Activated CD4-positive, alpha-beta T cell treated with anti-CD3 and anti-CD28 coated beads, Interleukin-2, amount 50 U/mL, for 24 hours (primary cell): ENCODE measurements at places on chromosomes 5 and 9.

DNA sequence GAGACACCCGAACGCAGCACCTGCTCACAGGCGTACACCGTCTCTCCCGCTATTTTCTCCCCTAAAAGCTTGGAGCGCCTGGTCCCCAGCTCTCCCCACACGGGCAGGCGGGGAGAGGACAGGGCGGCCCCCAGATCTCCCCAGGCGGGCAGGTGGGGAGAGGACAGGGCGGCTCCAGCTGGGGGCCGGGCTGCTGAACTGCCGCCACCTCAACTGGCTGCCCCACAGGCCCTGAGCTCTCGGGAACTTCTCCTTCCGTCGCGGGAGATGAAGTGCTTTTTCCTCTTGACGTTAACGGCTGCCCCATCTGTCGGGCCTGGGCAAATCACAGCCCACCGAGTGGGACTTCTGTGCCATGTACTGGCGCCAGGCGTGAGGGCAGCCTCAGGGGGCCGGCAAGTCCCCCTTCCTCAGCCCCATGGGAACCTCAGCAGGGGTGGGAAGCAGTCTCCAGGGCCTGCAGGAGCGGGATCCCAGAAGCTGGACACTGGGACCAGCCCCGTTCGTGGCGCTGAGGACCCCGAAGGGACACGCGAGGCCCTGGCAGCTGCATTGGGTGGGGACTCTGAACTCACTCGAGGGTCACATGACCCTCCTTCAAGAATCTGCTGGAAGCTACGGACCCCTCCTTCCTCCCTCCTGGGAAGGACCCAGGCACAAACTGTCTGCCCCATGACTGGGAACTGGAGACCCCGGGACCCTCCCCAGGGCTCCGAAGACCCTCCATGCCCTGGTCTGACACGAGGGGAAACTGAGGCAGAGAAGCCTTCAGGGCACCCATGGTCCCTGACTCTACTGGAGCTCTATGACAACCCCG is 5.7 kb upstream of the EGFL7 start:
- no peak for DNase-seq

DNA sequence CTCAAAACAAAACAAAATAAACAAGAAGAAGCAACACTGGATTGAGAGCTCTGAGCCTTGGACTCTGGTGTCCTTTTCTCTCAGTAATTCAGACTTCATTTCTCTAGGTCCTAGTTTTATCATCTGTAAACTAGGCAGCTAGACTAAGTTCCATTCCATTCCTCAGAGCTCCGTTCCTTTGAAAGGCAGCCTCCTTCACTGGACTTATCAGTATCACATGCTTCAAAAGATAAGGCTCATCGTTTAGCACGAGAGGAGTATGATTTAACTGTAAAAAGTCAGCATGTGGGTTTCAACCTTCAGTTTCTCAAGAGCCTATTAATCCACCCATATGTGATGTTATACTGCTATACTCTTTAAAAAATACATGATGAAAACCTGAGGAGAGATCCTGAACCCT is 1.6 kb downstream of the ATP10B start:
- DNase-seq: no peak

DNA sequence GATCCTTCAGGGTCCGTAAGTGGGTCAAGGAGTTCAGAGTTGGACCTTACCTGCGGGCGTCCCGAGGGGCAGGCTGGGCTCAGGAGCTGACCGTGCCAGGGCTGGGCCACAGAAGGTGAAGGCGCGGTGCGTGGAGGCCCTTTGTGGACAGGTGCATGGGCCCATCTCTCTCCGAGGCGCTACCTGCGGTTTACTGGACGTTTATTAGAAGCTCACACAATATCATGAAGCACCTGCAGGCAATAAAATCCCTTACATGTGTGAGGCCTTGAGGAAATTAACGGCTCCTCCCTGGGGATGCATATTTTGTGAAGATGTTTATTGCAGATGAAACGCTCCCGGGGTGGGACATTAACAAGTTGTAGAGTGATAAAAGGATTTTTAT is 79.8 kb upstream of the LMX1B start:
- no peak for DNase-seq

- DNase-seq: no peak
Observed at GRCh38 chr5:93401634-93402213, 179.3 kb downstream of the NR2F1-AS1 start.

- DNase-seq: no peak
Observed at GRCh38 chr9:126299706-126300276, 26.8 kb upstream of the MVB12B start.

DNA sequence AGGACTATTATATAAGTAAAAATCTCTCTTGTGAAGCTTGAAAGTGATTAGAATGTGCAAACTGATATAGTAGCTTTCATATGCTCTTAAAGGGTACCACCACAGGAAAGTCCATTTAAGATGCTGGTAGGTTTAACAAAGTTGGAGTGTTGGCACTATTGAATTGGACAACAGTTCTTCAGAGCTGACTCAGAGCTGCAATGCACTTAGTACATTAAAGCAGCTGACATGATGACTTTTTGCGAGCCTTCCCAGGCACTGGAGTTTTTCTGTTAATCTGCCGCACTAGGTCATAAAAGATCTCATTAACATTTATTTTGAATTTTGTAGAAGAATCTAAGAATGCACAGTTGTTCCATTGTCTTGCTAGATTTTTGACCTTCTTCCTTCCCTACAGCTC is 243.8 kb downstream of the ADAMTSL1 start:
- no peak for DNase-seq

GRCh38 chr5:32664523-32664922 is 46.6 kb upstream of the NPR3 start:
- no peak for DNase-seq

- no peak for DNase-seq
Observed at GRCh38 chr9:116860509-116861120, 173.5 kb downstream of the TRIM32 start.

DNA sequence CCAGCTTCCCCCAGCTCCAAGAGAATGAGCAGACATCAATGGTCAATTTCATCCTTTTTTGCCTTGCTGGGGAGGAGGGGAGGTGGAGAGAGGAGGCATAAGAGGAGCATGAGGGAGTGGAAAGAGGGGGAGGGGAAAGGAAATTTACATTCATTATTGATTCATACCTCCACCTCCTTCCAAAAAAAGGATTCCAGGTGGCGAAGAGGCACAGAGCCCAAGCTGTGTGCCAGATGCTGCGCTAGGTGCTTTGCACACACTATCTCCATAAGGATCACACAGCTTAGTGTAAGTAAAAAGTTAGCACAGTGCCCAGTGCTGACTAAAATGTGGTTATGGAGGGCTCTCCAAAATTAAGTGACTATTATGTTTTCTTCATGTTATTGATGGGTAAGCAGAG is 11.0 kb downstream of the ASTN2 start:
- no peak for DNase-seq

GRCh38 chr5:148418511-148418910 is 34.8 kb downstream of the FBXO38 start:
- DNase-seq: no peak

DNA sequence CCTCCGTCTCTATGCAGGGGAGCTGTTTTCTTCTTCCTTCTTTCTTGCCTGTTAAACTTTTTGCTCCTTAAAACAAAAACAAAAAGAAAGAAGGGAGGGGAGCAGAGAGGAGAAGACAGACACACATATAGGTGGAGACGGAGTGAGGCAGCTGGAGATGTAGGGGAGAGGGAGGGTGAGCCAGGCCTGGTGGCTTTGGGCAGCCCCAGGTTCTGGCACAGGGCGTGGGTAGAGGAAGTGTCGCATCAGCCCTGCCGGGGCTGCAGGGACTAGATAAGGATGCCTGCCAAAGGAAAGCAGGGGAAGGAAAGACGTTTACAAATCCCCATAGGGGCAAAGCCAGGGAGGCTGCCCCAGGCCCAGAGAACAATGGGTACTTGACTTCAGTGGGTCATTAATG is 38.7 kb upstream of the PTGS1 start:
- DNase-seq: no peak

DNA sequence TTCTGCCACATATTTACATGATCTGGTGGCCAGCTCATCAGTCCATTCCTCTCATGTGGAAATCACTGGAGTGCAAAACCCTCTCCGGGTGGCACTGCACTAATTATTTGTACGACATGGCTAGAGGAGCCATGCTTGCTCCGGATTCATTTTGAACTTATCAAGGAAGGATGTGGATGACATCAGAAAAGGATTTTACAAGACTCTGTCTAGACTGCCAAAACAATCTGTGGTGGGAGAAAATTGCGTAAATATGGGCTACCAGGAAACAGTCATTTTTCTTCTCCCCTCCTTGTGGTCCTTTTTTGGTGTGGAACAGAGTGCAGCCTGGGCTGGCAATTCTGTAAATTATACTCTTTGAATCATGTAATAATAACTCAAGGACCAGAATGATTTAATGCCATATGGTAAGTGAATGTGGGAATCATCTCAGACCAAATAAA is 123.4 kb upstream of the IFNE start:
- DNase-seq: no peak

DNA sequence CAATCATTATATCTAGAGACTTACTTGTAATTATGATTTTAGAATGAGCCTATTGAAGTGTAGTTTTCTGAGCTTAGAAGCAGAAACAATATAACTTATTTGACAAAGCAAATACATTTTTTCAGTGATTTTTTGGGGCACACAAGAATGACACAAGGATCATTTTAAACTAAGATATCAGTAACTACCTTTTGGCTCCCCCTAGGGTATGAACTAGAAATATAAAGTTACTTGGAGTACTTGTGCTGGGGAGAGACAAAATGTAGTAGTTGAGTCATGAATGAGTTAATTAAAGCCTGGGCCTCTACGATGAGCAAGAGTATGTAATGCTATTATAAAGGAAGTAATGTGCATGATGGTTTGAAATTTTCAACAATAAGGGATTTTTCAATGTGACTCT is 1244.1 kb upstream of the ACO1 start:
- no peak for DNase-seq

GRCh38 chr5:134769206-134769605 is 10.6 kb downstream of the DDX46 start:
- no peak for DNase-seq

DNA sequence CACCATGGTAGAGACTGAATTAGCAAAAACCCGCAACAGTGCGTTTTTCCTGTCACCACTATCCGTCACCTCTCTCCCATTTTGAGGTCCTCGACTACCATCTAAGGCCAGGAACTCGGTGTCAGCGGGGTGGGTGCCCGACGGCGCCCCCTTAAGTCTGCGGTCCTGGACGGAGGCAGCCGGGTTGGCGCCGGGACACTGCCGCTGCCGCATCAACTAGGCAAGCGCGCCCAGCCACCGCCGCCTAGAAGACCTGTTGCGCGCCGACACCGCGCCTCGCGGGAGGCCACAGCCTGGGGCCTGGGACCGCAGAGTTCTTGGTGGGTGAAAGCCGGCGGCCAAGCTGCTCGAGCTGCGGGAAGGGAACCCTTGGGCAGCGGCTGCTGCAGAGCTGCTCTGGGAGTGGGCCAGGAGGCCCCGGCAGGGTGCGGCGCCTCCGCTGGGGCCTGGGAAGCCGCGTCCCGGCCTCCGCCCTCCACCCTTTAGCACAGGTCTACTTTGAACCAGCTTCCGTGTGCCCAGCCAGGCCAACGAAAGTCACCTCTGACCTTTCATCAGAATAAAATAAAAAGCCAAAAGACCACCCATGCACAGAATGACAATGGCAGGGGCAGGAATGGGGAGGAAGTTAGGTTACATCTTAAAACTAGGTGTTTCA is 3.5 kb downstream of the FOXB2 start:
- no peak for DNase-seq

- peak; percentile 61 for DNase-seq
Observed at GRCh38 chr5:131394128-131394527, 130.3 kb downstream of the CDC42SE2 start.

DNA sequence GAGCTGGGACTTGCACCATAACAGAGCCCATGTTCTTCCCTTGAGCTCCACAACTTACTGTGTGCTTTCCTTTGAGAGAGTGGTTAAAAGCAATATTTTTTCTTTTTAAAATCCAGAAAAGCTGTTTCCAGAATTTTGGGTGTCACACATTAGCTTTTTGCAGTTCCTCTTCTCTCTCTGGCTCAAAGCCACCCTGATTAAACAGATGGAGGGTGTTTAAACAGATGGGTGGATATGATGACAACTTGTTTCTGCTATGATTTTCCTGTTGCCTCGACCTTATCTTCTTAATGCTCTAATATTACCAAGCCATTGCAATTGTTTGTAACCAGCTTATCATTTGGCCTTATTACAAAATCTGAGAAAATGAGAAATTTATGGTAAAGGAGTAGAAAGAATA is 22.9 kb upstream of the CFAP95 start:
- no peak for DNase-seq

GRCh38 chr9:121748074-121748473 is 96.6 kb downstream of the DAB2IP start:
- DNase-seq: no peak

- DNase-seq: no peak
Observed at GRCh38 chr9:23962101-23962500, 136.1 kb upstream of the ELAVL2 start.

DNA sequence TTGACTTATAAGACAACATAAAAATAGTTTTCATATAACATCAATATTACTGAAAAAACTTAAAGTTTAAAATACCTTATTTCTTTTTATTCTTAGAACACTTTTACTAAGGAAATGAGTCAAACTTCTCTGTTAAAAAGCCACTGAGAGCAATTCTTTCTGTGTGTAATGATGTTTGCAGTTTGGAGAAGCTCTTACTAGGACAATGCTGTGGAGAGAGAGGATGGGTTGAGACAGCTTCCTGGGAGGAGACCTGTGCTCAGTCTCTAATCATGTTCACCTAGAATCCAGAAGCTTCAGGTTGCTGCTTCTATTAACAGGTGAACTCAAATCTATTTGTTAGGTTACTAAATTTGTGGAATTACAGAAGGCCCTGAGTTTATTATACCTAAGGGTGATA is 198.5 kb downstream of the DNAH5 start:
- DNase-seq: no peak
